Stimulated activated CD4-positive, alpha-beta T cell treated with anti-CD3 and anti-CD28 coated beads, Interleukin-1b, Interleukin-23, amount 100 ng/mL, for 1 hour (primary cell): ENCODE measurements at places on chromosomes 3 and 15.

DNA sequence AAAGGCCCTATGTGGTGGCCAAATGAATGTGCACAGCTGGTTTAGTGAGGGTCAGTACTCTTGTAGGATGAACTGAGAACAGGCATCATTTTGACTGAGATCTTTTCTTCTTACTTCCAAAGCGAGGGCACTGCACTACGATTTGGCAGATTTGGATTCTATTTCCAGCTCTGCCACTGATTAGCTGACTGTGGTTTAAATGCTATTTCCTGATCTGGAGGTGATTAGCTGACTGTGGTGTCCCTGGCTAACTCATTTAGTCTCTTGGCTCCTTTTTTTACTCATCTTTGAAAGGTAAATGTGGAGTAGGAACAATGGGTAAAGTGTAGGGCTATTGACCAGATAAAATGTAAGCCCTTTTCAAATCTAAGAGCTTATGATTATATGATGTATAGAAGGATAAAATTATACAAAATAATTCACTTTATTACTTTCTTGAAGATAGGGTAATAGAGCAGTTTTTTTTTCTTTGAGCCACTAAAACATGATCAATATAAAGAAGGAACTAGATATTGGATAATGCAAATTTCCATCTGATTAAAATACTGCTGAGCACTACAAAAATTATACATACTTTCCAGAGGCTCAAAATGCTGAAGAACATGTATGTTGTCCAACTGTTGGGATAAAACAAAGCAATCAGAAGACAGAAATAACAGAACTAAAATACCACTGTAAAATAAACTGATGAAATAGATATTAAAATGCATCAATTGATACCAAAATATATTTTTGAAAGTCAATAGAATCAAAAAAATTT is 39.7 kb upstream of the PLOD2 start:
- no peak for DNase-seq

GRCh38 chr3:41853540-41854196 is 108.2 kb downstream of the ULK4 start:
- DNase-seq = no peak

- no peak for DNase-seq
Measured at GRCh38 chr3:72279068-72279604, 494.2 kb upstream of the PROK2 start.

GRCh38 chr3:116929505-116930222 is 220.1 kb downstream of the TUSC7 start:
- no peak for DNase-seq

DNA sequence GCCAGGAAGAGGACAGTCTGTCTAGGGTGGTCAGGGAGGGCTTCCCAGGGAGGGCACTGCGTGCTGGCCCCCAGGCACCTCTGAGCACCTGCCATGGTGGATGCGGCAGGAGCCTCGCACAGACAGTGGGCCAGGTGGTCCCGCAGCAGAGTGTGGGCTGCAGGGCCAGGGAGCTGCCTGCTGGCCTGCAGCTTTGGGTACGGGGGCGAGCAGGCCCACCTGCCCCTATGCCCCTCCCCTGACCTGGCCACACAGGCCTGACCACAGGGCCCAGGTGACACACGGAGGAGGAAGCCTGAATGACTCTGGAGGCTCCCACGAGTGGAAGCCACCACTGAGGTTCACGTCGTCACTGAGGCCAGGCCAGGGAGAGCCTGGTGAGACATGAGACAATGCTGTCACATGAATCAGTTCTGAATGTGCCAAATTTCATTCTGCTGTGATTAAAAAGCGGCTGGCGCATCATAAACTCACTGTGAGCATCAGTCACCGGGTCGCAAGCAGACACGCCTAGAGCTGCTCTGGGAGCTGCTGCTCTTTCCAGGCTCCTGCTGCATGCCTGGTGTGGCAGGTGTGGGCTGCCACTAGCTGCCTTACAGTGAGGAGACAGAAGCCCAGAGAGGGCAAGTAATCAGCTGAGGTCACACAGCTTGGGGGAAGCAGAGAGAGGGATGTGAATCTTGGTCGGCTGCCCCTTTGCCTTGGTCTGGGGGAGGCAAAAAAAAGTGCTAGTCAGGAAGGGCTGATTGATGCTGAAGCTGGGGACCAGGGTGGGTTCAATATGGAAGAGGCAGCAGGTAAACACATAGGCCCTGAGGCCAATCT is 39.5 kb upstream of the IQSEC1 start:
- no peak for DNase-seq

- no peak for DNase-seq
Measured at GRCh38 chr3:45486926-45487325, 98.5 kb downstream of the LARS2 start.

DNA sequence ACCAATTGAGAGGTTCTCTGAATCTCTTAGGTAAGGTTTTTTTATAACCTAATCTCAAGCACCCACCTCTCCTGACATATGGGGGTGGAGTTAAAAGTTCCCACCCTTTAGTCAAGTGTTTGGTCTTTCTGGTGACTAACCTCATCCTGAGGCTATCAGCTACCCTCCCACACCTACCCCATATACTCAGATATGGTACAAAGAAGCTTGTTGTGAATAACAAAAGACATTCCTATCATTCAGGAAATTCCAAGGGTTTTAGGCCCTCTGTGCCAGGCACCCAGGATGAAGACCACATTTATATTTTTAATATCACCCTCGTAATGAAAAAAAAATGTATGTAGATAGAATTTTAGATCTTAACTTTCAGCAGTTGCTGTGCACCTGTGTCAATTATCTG is 9.0 kb downstream of the CHMP2B start:
- DNase-seq = no peak

- DNase-seq = no peak
Measured at GRCh38 chr3:133862161-133862560, 33.5 kb downstream of the RAB6B start.

- no peak for DNase-seq
Measured at GRCh38 chr3:165683947-165684346, 153.3 kb downstream of the BCHE start.

- no peak for DNase-seq
Measured at GRCh38 chr15:29242456-29243242, 27.0 kb downstream of the NSMCE3 start.

DNA sequence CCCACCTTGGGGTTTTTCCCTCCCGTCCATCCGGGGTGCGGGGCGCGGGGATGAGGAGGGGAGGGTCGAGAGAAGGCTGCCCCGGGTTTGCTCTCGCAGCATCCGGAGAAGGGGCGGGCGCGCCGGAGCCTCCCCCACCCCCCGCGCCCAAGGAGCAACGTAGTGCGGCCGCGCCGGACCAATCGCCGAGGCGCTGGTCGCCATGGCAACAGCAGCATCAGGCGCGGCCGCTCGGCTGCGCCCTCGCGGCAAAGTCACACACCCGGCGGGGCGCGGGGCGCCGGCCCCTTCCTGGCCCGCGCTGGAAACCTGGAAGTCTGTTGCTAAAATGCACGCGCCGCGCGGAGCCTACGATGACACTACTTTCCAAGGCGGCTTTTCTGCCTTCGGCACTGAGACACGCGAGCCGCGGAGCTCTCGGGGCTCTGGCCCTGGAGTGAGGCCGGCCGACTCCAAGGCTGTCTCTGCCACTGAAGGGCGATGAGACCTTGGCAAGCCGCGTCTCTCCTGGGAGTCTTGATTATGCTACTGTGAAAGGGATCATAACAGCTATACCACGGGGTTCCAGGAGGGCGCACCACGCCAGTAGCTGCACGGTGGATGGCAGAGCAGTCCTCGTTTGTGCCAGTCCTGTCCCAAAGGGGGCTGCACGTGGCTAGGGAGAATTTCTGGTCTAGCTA is at the start of gene IQSEC1:
Gene IQSEC1 (minus strand): TSS at position 104 of the 680 bp plus-strand sequence. CDS start 415 bp downstream, outside the sequence.
- peak; percentile 17 for DNase-seq

- no peak for DNase-seq
Measured at GRCh38 chr3:54188176-54188791, 65.9 kb downstream of the CACNA2D3 start.

GRCh38 chr3:53164911-53165310 is 3.9 kb downstream of the PRKCD start:
- DNase-seq = no peak

GRCh38 chr3:186869253-186870100 is 27.0 kb downstream of the ADIPOQ start:
- no peak for DNase-seq

DNA sequence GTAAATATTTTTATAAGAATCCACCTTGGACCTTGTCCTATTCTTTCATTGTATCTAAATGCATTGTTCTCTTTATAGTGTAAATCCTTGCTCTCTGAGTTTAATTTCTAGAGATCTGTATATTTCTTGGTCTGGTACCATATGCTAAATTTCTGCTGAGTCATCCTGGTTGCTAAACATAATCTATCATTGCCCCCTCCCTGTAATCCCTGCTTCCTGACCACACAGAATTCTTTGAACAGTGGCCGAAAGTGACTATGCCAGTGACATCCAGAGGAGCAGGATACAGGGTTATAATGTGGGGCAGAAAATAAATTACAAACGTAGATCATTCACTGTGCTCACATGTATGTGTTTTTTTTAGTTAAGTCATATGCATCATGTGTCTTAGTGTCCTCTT is 143.1 kb downstream of the DIPK2A start:
- no peak for DNase-seq

GRCh38 chr15:28975766-28976179 is 90.0 kb downstream of the APBA2 start:
- peak; percentile 37 for DNase-seq

GRCh38 chr3:191362524-191363090 is 32.3 kb upstream of the UTS2B start:
- no peak for DNase-seq

DNA sequence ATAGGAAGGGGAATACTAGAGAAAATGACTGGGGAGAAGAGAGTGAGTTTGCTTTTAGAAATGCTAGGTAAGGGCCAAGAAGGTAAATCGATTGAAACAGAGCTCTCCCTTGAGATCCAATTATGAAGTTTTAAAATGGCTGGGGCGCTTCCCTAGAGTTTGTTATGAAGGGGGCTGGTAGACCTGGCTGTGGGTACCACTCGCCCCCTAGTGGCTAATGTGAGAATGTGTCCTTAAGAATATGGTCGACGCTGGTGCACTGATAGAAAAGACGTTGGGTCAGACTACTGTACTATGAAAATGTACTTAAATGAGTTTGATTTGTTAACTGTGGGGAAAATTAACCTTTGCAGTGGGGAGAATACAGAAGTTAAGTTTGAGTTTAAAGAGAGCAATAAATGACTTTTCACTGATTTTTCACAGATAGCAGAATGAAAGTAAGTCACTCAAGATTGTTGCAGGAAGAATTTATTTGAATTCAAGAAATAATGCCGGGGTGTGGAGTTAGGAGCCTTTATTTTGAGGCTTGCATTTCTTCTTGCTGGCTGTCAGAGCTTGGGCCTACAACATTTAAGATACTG is 9.2 kb downstream of the TMPRSS7 start:
- DNase-seq = no peak
